ENCODE measurements at places on chromosomes 6 and 20. TPM values are rescaled to one million over a fixed set of nuclear protein-coding genes. Genes with fewer than 3 reads are reported as not detected.

ADA gene
- polyA plus RNA-seq: 6.4 TPM

HLA-DOB gene
- 0.76 TPM for polyA plus RNA-seq

ELOVL4 gene
- 0.24 TPM for polyA plus RNA-seq

ABHD16B gene
- 0.72 TPM for polyA plus RNA-seq

CRIP3 gene
- 66.7 TPM for polyA plus RNA-seq

BTNL2 gene
- polyA plus RNA-seq: not detected

Measured in heart left ventricle (tissue), 16 donors.